ENCODE measurements at places on chromosomes 4 and X.
A peak's percentile ranks its signal among the peaks of the same experiment; 100 is the strongest.

GRCh38 chr4:154084864-154085263, 296.0 kb upstream of the SFRP2 start:
- DNase-seq = no peak

DNA sequence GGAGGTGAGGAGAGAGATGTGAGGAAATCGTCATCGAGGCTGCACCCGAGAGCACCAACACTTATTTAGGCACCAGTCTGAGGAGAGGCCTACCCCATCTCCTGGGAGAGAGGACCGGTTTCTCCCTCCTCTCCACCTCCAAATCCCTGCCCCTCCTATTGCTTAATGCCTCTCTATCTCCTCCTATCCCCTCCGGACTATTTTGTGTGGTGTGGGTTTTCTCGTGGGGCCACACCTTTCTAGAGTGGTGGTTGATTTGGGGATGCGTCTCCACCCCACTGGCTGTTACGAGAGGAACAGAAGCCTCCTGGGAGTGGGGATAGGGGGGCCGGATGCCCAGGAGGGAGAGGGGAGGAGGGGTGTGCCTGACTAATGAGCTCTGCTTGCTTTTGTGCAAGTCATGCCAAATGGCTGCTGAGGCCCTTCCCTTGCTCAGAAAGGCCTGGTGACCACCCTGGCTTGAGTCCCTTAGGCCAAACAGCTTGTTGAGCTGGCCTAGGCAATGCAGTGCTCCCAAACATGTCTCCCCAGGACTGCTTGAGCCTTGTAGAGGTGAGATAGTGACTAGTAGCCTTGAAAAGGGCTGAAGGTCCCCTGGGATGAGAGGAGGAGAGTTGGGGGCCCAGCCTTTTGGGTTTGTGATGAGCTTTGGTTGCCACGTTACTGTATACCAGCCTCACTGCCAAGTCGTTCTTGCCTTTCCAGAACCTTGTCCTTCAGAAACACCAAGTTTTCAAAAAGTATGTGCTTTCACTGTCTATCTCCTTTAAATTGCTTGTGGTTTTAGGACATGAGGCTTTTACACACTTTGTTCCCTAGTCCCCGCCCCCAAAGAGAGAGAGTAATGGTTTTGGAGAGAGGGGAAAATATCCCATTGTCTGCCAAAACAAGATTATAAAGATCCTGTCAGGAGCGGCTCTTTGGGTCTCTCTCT, 1.2 kb downstream of the MSN start:
- DNase-seq = peak; percentile 80

DNA sequence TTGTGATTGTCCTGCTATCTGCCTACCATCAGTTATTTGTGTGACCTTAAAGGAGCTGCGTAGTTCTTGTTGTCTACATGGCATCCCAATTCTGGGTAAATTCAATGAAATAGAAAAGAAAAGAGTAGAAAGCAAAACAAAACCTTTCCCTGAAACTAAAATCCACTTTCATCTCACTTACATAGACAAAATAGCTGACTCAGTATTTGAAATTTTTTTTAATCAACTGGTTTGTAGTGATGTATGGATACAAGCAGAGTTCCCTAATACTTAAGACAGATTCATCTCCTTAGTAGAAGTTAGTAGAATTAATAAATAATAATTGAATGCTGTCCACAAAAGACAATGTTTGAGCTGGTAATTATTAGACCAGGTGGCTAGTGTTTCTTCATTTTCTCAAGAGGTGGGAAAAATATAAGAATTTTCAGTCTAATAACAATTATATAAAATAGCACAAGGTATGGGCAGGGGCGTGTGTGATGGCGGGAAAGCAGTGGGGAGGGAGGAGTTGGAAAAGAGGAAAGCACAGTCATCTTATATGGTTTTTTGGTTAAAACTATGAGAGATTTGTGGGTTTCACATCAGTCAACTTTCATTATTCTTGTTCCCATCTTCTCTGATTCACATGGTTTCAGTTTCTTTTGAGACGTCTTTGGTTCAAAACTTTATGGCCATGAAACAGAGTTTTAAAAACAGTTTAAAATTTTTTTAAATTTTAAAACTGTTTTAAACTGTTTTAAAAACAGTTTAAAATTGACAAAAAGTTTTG, 275.2 kb downstream of the SPRY1 start:
- DNase-seq = no peak

DNA sequence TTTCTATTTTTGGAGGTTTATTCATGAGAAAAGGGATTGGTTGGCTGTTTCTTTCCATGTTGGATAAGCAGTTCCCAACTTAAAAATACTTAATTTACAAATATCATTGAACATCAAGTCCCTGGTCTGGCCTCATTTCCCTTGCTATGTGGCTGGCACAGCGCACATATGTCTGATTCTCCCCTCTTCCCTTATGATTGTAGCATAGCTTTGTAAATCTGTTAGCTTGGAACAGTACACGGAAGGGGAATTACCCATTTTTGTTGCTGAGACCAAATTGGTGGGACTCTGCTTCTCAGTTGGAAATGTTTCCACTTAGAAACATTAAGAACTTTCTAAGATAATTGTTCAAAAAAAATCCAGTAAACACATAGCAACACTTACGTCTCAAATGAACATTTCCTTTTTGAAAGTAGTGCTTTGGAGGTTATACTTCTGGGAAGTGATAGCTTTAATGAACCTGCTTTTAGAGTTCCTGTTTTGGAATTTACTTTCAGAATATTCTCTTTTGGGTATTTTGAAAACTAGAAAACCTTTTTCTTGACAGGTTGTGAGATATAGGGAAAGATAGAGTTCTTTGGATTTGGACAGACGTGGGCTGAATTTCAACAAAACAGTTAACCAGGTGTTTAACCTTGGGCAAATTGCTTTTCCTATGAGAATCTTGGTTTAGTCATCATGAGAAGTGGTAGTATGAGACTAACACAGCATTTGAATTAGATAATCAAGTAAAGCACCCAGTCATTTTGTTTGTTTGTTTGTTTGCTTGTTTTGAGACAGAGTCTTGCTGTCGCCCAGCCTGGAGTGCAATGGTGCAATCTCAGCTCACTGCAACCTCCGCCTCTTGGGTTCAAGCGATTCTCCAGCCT, 47.3 kb downstream of the STIM2 start:
- DNase-seq = no peak

- DNase-seq = no peak
These were observed 257.5 kb upstream of the IRS4 start for GRCh38 chrX:108993909-108994308.

All from IMR-90 (cell line).